ENCODE measurements at places on chromosomes 4 and X.

- DNase-seq: no peak
Measured at GRCh38 chr4:103098341-103098740, 1.3 kb downstream of the BDH2 start.

- DNase-seq: peak; percentile 26
Measured at GRCh38 chrX:97155816-97156215, 272.1 kb downstream of the RPA4 start.

- no peak for DNase-seq
Measured at GRCh38 chrX:113790987-113791386, 792.9 kb upstream of the HTR2C start.

DNA sequence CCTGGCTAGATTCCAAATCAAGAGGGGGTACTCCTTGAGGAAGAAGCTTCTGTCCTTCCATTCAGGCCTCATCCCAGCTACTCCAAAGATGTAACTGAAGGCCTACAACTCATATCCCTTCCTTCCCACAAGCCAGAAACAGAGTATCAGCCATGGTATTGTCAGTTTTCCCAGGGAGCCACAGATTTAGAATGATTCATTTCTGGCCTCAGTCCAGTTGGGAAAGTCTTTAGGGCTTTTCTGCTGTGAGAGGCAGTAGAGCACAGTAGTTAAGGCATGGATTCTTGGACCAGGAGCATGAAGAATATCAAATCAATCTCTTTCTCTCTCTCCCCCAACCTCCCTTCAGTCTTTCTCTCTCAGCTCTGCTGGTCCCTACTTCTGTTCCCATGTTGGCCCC lies 505.0 kb downstream of the BCOR start:
- no peak for DNase-seq

DNA sequence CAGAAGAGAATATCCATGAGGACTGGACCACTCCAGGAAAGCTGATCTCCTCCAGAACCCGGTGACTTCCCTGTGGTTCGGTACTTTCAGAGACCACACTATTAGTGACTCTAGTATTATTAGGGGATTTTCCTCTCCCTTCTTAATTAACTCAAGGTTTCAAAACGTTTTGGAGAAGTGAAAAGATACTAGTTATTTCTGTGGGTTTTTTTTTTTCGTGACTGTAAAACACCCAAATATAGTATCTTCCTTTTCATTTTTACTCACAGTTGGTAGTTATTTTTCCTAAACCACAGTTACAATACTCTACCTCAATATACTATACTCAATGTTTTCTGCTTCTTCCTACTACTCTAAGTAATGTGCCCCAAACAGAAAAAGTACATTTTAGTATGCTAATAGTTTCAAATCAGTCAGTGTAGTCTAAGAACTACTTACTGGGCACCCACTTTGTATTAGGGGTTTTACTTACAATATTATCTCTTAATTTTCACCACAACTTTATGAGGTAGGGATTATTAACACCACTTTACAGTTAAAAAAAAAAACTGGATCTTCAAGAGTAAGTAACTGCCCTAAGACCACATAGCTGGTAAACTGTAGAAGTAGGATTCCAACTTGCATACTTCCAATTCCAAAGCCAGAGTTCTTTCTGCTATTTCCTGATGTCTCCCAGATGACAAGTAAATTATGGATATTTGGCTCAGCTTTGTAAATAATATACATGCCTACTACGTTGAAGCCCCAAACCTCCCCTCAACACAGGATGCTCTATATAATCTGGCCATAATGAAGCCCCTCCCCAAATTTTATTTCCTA lies 45.0 kb downstream of the SLC9A7 start:
- DNase-seq: no peak

GRCh38 chrX:20204351-20204750 lies 62.4 kb downstream of the RPS6KA3 start:
- DNase-seq: no peak

- no peak for DNase-seq
Measured at GRCh38 chr4:20603671-20604313, 96.5 kb upstream of the PACRGL start.

- DNase-seq: no peak
Measured at GRCh38 chrX:13029637-13029886, 14.9 kb downstream of the FAM9C start.

GRCh38 chr4:124514588-124514987 lies 197.9 kb downstream of the ANKRD50 start:
- no peak for DNase-seq

DNA sequence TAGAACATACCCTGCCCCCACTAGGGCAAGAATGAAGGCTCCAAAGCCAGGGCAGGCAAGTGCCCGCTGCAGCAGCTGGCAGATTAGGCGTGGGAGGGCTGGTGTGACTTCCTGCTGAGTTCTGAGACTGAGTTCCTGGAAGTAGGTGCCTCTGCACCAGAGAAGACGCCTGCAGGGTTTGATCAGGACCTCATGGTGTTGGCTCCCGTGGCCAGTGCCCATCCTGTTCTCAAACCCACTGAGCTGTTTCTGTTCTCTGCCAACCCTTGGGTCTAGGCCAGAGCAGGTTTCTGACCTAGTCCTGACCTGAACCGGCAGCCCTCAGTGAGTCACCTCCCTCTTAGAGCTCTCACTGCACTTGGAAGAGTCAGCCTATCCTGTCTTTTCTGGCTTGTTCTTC lies 220.7 kb downstream of the HS6ST2 start:
- peak; percentile 20 for DNase-seq

- peak; percentile 77 for DNase-seq
Measured at GRCh38 chrX:48911412-48912182, at the start of gene SLC35A2. SLC35A2 (minus strand) TSS chrX:48911646; CDS start chrX:48911636, 10 bp downstream.

DNA sequence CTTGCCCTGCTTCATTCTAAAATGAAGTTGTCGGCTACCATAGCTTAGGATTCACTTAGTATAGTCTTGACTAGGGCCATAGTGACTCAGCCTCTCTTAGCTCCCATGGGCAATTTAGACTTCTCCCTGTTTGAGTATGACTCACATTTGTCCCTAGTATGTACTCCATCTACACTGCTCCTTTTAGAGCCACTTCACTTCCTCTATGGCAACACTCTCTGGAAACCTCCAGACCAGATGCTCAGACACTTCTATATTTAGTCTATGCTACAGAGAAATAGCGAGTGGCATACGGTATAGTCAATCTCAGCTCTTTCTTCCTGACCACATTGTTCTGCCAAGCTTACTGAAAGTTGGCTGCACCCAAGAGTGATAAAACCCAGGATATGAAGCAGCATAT lies 11.2 kb downstream of the MEPE start:
- peak; percentile 97 for DNase-seq

- no peak for DNase-seq
Measured at GRCh38 chr4:87387237-87387636, 3.8 kb downstream of the HSD17B11 start.

DNA sequence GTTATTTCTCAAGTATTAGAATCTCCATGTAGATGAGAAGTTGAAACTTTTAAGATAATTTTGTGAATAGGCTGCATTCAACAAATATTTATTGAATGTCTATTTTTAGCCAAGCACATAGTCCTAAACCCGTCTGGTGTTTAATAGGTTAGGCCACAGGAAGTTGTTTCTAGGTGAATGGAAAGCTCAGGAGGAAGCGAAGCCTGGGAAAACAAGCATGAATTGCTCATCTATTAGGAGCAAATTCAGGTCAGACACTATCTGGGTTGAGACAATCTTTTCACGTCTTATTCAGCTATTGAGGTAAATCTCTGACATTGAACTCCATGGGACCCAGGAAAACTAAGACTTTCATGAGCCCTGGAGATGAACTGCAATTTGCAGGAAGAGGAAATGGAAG lies 43.1 kb upstream of the FREM3 start:
- no peak for DNase-seq

- DNase-seq: peak; percentile 0
Measured at GRCh38 chrX:12702509-12703091, 88.6 kb upstream of the PRPS2 start.

- no peak for DNase-seq
Measured at GRCh38 chr4:168584321-168584771, 87.5 kb downstream of the PALLD start.

GRCh38 chr4:58048491-58048890 lies 938.3 kb upstream of the IGFBP7 start:
- no peak for DNase-seq

GRCh38 chr4:184940500-184940899 lies 77.8 kb upstream of the HELT start:
- DNase-seq: no peak

GRCh38 chr4:145523117-145523516 lies 41.5 kb downstream of the SMAD1 start:
- DNase-seq: no peak

- no peak for DNase-seq
Measured at GRCh38 chr4:48910511-48910910, 3.9 kb upstream of the OCIAD2 start.

DNA sequence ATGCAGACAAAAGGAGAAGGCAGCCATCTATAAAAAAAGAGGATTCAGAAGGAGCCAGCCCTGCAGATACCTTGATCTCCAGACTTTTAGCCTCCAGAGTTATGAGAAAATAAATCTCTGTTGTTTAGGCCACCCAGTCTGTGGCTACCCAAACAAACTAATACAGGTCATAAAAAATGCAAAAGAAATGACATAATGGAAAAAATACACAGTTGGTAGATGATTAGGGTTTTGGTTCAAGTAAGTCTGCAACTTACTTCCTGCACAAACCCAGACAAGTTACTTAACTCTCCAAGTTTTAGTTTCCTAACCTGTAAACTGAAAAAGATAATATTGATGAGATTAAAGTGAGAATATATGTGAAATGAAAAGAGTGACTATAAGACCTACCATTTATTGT lies 11.3 kb downstream of the QDPR start:
- no peak for DNase-seq

DNA sequence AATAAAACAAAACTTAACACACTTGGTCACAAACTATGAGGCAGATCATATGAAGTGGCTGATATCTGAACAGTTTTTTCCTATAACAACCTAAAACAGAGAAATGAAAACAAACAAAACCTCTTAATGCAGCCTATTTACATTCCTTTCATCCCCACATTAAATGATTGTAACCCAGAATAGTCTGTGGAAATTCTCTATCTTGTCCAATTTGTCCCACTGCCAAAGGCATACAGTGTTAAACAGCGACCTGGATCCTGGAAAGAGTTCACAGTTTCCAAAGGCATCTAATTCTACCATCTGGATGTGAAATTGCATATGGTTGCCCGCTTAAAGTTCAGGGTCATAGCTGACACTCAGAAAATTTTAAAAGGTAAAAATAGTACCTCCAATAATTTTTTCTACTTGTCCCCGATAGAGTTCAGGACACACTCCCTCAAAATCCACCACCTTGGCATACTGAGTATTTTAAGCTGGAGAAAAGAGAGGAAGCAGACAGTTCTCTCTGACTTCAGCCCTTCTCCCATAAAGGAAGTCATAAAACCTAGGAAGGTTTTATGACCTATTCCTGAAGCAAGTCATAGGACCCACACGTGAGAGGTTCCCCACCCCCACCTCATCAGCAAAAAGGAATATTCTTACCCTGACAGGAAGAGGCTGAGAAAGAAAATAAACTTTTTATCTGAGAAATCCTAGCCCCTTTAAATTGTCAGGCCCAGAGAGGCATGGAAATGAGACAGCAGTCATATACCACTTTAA lies 270.2 kb downstream of the PAPSS1 start:
- DNase-seq: no peak

DNA sequence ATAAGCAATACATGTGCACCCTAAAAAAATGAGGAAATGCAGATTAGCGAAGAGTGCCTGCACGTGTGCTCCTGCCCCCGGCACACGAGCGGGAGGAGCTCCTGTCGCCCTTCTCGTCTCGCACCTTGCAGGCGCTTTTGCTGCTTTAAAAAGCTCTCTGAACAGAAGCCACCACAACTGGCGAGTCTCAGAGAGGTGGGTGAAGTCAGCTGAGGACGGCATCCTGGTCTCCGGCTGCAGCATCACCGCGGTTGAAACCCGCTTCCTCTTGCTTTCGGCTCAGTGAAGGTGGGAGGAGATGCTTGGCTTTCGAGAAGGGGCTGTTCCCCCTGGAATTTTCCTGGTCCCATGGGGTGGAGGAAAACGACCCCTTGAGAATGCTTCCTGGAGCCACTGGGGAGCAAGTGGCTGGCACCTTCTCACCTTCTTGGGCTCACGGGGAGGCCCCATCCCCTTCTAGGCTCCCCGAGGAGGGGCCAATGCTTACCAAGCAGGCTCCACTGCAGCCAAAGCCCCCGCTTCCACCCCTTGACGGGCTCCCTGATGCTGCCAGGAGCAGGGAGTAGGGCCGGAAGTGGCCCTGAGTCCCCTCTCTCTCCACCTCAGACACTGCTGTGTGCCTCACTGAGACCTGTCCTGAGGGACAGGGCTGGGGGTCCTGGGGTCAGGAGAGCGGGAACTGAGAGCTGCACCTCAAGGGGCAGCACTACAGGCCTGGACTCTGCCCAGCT lies 29.2 kb upstream of the MXD4 start:
- DNase-seq: peak; percentile 62

DNA sequence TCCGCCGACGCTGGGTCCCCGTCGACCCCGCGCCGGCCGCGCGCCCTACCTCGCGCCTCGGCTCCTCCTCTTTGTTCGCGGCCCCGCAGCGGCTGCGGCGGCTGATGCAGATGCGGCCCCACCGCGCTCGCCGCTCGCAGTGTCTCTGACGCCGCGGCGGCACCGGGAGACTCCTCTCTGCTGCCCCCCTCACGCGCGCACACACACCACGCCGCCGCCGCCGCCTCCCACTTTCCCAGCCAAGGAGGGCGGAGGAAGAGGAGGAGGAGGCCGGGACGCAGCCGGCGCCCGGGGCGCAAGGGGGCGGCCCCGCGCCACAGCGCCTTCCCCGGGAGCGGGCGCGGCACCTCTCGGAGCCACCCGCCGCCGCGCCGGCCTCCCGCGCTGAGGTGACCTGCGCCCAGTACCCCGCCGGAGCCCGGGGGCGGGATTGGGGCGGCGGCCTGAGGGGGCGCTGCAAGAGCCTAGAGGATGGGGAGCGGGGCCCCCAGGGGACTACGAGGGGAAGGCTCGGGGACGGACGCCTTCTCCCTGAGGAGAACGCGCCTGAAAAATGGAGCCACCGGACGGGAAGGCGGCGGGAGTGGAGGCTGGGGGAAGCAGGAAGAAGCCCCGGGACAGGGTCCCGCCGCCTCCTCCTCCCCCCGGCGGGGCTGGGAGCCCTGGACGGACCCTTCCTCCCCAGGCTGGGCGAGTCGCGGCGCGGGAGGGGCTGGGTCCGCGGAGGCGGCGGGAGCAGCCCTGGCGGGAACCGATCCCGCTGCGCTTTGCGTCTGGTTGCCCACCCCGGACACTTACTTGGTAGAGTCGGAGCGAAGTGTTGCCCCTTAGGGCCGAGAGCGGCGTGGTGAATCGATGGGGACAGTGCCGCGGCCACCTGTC lies at the start of gene SH3RF1:
TSS of gene SH3RF1 (minus strand) at position 147 of the 882 bp plus-strand sequence. CDS start 1,744 bp downstream, outside the sequence.
- DNase-seq: peak; percentile 65

- no peak for DNase-seq
Measured at GRCh38 chrX:149851864-149852263, 29.1 kb upstream of the MAGEA8 start.

- DNase-seq: no peak
Measured at GRCh38 chrX:55169782-55170181, 50.4 kb upstream of the PAGE5 start.

- no peak for DNase-seq
Measured at GRCh38 chrX:68086709-68087108, 346.6 kb downstream of the OPHN1 start.

DNA sequence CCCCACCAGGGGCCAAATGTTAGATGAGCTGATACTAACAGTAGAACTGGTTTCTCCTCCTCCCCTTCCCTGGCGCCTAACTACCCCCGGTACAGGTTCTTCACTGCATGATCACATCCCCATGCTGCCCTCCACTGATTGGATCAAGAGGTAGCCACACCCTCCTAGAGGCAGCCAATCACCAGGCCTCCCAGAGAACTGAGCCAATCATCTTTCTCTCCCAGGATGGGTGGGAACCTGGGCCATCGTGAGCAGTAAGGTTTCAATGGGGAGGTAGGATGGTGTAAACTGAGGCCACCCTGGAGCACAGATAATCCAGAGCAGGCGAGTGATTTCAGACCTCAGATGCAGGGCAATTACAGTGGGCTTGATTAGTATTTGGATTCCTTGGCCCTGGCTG lies 64.2 kb downstream of the PPP2R2C start:
- DNase-seq: no peak
